ENCODE measurements at places on chromosomes 5 and 9.

DNA sequence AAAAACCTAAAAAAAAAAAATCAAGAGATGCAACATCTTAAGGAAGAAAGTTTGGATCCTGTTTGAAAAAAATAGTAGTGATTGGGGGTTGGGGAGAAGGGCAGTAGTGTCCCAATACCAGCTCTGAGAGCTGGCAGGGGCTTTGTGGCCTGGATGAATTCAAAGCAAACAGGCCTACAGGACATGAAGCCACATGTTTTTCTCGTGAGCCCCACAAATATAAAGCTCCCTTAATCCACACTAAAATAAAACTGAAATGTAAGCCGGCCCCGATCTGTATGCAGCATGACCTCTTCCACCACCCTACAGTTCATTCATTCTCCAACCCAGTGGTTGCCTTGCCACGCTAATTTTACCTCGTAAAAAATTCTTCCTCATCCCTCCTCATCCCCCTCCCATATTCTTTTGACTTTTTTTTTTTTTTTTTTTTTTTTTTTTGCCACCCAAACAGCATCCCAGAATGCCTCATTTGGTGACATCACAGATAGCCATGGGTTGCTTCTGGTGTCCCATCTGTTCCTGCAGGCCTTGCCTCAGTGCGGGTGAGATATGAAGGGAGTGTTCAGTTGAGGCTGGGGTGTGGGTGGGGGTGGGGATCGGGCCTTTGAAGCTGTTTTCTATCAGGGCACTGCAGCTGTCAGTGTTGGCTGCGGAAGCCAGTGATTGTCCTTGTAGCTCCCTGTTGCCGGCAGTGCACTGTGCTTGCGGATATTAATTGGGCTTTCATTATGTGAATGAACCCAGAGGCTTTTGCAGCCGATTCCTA, 81.6 kb upstream of the NFIB start:
- no peak for DNase-seq

DNA sequence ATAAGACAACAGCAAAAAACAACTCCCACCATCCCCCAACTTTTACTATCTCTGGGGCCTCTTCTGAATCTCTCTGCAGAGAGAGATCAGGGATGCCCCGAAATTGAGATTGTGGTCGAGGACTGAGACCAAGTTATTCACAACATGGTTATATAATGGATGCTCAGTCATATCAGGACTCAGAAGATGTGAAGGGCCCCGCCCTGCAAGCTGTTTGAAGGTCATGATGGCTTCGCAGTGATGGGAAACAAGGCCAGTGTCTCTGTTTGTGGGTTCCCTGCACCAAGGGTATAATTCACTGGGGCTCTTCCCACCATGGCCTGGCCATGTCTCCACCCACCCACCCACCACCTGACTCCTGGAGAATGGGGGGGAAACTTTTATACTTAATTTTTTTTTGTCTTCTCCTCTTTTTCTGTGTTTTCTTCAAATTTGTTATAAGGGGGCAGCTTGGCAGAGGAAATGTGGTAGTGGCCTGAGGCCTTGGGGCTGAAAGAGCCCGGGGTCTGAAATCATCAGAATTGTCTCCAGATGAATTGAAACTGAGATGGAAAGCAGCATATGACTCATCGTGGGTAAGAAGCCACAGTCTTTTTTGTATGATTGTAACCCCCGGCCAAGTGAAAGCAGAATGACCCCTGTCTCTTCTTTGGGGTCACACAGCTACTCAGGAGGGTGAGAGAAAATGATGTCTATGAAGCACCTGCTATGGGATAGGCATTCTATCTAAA, 15.0 kb upstream of the TEX48 start:
- no peak for DNase-seq

DNA sequence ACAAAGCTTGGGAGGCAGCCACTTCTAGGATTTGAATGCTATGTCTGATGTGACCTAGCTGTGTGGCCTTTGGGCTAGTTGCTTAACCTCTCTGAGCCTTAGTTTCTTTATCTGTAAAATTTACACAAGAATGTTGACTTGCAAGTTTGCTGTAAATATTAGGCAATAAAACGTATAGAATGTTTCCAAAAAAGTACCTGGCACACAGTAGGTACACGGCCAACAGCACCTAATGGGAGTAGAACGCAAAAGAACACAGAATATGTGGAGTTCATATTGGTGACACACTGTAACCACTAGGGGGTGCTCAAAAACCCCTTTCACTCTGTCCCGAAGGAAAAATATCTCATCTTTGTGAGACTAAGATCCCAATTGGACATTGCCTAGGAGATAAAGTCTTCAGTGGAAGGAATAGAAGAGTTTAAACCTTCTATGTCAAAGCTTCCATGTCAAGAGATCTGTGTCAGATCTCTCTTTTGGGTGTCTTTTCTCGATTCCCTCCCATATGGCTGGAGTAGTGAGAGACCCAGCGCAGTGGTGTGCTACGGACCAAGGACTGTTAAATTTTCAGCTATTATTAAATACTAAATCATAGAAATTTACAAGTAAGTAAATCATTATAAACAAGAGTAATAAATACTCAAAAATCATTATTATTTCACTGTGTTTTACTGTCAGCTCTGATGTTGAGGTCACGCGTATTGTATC, 145.4 kb upstream of the RAD23B start:
- DNase-seq = no peak

DNA sequence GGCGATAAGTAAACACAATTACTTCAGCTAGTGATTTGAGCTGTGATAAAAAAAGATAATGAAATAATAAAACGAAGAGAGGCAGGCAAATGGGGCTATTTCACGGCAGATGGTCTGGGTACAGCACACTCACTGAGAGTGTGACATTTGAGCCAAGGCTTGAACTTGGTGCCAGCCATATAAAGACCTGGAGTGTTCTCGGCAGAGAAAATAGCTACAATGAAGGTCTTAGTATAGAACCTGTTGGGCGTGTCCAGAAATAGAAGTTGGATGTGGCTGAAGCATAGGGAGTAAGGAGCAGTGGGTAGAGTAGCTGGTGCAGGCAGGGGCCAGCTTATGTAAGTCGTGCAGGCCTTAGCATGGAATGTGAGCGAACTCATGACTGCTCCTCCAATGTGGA, 660.3 kb upstream of the WWC1 start:
- DNase-seq = no peak

GRCh38 chr5:82332064-82332855, 54.1 kb upstream of the RPS23 start:
- DNase-seq = no peak

DNA sequence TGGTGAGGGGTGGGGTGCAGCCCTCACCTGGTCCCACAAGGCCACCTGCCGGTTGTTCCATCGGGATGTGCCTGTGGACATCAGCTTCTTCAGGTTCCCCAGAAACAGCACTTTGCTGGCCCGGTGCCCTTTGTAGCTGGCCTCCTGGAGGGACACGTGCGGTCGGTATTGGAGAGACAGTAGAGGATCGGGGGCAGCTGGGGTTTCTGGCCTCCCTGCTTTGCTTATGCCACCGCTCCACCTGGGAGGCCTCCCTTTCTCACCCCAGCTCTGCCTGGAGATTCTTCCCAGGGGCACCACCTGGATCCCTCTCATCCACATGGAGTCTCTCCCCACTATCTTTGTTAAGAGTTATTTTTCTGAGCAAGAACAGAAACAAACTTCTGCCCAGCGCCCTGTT, 13.1 kb upstream of the TRIM14 start:
- DNase-seq = no peak

DNA sequence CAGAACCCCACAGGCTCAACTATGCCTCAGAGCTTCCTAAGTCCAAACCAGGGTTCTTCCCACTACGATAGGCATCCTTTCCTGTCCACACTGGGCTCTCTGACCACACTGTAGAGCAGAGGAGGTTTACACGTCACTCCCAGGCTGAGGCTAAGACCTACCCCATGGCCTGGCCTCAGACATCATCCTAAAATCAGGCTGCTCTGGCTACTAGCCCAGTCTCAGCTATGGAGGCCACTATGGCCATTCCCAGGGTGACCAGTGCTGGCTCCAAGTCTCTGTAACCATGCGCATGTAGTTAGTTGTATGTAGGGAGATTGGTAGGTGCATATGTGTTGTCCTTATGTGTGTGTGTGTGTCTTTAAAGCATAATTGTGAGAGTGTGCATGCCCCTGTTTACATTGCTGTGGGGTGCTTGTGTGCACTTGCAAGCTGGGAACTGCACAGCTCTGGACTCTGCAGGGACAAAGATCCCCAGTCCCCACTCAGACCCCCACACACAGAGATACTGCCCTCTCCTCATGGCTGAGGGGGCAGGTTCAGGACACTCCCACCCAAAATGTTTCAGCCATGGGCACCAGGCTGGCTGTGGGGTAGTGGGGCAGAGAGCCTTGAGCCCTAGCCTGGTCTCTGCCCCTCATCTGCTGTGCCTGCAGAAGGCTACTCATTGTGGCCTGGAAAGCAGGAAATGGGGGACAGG, 12.3 kb downstream of the PDLIM4 start:
- no peak for DNase-seq
